ENCODE measurements at places on chromosomes 1 and 21.
A peak's percentile ranks its signal among the peaks of the same experiment; 100 is the strongest.

GRCh38 chr21:29166853-29167252 is 36.4 kb downstream of the MAP3K7CL start:
- DNase-seq, result no peak

DNA sequence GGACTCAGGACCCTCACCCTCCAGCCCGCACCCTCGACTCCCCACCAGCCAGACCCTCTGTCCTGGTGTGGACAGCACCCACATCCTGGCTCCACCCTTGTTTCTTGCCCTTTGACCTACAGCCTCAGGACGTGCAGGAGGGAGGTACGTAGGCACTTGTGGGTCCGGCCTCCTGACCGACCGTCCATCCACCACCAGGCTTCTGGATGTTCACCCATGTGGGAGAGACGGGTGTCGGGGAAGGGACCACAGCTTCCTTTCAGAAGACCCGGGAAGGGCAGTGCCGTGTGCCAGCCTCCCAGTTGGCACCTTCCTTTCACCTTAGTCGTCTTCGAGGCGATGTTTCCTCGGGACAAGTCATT is 61.4 kb downstream of the PRKCZ start:
- DNase-seq, result no peak

GRCh38 chr21:26041431-26042180 is 129.0 kb downstream of the APP start:
- peak; percentile 25 for DNase-seq

DNA sequence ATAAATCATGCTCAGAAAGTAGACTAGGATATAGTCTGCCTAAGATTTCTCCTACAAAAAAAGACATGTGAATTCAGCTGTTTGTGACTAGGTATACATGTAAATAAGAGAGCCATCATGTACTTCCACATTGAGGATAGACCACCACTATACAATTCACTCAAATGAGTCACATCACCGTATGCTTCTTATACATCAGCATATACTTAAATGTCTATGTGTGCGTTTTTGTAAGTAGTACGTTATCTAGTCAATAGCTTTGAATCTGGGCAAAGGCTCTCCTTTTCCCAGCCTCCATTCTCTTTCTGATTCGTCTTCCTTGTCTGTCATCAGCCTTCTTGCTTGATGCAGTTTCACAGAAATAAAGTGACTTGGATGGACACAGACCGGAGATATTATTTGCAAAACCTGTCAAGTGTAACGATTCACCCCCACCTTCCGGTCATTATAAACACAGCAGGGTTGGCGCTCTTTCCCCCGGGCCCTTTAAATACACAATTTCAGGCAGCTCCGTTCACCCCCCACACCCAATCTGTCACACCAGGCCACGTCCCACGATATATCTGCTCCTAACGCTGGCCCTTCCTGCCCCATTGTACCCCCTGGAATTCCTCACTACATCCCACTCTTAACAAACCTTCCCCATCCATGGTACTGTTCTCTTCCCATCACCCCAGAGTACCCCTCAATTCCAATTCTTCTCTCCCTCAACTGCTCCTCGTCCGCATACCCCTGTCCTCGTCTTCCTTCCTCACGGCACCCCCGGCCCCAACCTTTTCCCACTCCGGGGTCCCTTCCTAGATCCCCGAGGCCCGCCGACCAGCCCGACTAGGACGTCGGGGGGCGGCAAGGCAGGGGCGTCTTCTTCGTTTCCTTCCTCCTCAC is 636 bp downstream of the VAMP4 start:
- peak; percentile 29 for DNase-seq

GRCh38 chr1:94596260-94596659 is 54.7 kb upstream of the F3 start:
- DNase-seq, result no peak

GRCh38 chr1:192887426-192887825 is 78.6 kb downstream of the RGS2 start:
- no peak for DNase-seq

DNA sequence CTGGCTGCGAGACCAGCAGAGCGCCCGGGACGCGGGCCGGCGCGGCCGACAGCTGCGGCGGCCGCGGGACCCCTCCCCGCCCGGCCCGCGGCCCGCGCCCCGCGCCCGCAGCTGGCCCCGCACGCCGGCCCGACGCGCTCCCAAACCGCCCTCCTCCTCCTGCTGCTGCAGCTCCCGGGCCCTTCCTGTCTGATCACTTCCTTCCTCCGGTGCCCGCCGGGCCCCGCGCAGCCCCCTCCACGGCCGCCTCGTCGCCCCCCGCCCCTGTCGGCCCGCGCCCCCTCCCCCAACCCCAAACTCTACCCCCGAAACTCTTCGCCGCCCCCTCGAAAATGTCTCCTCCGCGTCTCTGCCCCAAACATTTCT is 594 bp downstream of the LUZP1 start:
- no peak for DNase-seq

DNA sequence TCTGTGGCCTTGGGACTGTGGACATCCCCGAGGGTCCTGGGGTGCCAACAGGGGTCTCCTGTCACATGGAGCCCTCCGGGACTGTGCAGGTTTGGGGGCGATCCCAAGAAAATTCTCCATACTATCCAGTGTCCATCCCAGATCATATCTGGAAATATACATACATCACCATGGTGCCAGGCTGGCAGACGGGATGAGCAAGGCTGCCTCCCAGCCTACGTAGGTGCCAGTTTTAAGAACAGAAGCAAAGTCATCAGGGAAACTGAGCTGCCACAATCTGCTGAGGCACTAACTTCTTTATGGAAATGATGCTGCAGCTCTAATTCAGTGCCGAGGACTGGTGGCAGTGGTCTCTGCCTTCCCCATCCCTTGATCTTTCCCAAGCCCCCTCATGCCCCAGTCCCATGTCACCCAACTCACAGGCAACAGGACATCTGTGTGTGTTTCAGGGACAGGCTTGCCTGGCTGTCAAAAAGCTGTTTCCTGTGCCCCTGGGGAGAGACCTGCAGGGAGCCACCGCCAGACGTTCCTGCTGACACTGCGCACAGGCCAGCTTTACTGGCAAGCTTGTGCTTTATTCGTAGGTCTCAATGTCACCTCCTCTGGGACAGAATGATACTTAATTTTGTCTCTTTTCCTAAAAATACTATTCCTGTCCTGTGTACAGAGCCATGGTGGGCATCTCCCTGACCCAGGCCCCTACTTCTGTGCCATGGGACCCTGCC is 15.5 kb downstream of the TEX35 start:
- DNase-seq, result no peak

- no peak for DNase-seq
Observed at GRCh38 chr21:27743971-27744564, 777.2 kb upstream of the ADAMTS5 start.

DNA sequence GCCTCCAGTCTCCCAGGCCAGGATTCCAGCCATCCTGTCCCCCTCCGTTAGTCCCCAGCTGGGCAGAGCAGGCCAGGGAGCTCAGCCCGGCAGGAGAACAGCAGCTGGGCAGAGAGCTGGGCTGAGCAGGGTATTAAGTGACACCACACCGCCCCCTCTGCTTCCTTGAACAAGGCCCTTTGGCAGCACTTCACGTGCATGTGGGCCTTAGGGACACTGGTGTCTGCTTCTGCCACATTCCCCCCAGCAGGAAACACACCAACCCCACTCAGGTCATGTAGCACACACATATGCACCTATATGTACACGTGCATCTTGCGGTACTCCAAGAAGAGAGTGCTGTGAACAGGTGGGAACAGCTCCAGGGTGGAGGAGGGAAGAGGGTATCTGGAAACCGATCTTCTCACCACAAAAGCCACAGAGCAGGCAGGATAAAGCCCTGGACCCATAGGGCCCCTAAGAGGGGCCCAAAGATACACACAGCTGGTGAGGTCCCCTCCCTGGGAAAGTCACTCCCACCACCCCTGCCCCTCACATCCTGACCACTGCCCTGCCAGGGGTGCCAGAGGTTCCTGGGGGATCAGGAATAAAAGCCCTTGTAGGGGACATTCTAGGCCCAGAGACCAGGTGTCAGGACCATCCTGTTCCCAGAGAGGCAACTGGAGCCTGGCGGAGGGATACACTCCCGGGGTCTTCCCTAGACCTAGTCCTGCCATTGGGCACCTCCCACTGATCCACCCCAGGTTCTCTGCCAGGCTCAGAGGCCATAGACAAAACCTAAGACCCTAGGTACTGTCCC is 4.5 kb downstream of the EPHA2 start:
- DNase-seq, result peak; percentile 49

DNA sequence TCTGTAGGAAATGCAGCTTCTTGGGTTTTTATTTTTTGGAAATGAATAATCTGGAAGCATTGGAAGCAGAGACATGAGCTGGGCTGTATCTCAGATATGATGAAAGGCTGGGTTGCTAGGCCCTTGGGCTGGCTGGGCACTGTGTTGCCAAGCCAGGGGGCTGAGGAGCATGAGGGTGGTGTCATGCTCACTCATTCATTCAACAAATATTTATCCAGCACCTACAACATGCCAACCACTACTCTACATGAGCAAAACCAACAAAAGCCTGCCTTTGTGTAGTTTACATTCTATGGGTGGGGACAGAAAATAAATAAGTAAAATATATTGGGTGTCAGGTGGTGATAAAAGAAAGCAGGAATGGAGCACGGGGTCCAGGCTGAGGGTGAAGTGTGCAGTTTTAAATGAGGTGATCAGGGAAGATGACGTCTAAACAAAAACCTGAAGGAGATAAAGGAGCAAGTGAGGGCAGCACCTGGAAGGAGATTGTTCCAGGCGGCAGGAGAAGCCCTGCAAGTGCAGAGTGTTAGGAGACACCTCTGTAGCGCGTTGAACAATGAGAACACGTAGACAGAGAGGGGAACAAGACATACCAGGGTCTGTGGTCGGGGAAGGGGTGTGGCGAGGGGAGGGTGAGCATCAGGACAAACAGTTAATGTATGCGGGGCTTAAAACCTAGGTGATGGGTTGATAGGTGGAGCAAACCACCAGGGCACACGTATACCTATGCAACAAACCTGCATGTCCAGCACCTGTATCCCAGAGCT is 10.9 kb downstream of the TAGLN2 start:
- DNase-seq, result no peak

- DNase-seq, result peak; percentile 63
Observed at GRCh38 chr21:33314111-33314510, 10.7 kb upstream of the IFNAR1 start.

DNA sequence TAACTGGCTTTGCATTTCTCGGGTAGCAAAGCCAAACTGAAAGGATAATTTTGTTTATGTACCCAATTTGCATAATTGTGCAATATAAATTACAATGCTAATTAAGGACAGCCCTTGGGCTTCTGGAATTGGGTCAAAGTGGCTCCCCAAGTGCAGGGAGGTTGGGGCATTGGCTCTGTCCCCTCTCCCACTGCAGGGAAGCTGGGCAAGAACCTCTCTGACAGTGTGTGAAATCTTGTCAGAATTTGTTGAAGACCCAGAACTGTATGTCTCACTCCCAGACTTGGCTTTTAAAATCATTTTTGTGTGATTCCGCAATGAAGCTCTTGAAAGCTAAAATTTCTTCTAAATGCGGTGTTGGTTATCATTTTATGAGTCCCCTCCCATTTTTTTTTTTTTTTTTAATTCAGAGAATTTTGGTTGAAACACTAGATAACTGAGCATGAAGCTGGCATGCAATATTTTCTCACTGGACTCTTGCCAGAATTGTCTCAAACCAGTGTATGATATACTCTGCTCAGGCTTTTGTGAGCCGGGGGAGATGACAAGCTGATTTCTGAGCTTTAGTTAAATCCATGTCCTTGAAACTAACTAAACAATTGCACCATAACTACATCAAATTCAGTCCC is 878.9 kb upstream of the CXADR start:
- DNase-seq, result peak; percentile 28

DNA sequence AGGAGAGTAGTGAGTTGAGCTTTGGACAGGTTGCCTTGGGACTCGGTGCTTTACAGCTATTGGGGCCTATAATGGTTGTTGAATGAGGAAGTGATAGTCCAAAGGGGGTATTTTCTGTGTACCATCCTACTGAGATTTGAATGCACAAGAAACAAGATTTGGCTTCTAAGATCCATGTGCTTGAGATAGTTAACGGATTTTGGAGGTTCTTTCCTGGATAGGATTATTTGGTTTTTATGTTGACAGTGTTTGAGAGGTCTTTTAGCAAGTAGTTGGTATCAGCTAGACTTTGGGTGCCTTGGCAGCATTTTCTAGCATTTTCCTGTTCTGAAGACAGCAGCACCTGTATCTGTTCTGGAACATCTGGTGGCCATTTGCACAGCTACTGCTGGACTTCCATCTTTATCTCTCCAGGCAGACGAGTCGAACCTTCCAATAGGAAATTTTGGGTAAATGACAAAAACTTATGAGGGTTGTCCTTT is 3.6 kb upstream of the SCAF4 start:
- no peak for DNase-seq

DNA sequence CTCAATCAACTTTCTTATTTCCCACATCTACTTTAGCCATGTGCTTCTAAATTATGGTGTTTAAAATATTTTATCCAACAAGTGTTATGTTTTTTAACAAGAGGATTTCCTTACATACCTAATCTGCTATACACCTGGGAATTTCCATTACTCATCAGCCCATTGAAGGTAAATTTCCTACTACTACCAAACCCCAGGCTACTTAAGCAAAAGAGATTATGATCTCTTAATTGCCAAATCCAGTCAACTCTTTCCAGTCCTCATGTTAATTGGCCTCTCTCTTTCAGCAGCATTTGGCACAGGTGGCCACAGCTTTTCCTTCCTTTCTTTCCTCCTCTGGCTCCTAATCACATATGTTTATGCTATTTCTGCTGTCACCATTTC is 5.1 kb upstream of the C1orf162 start:
- DNase-seq, result no peak

- DNase-seq, result no peak
Observed at GRCh38 chr21:27047283-27047657, 80.4 kb upstream of the ADAMTS5 start.

DNA sequence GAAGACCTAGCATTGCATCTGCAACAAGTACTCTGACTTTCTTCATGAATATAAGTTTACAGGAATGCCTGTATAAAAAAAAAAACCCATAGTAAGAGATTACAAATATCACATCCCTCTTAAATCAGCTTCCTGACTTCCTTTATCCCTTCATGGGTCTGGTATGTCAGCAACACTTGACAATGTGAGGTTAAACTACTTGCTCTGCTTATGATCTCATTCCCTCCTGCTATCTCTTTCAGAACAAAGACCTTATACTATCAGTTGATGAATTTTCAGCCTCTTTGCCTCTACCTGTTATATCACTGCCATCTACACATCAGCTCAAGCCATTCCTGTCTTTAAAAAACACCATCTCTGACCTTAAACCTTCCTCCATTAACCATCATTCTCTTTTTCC is 130.9 kb upstream of the SAMSN1 start:
- no peak for DNase-seq

DNA sequence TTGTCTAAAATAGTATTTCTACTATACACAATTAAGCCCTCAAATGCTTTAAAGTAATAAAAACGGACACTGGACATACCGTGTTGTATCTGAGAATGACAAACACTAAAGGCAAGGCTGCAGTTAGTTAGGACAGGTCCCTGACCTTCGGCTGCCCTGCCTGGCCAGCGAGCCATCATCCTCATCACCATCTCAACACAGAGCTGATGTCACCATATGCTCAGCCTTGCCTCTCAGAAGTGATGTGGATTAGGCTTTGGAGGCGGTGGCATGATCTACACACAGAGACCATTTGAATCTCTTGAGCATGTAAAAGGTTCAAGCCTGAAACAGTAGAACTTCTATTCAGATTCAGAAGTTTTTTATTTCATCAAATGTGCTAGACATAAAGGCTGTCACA is 244.7 kb downstream of the SDCCAG8 start:
- DNase-seq, result no peak

GRCh38 chr1:226223786-226224244 is 351 bp downstream of the MIXL1 start:
- no peak for DNase-seq

GRCh38 chr1:199279067-199279466 is 640.2 kb downstream of the PTPRC start:
- DNase-seq, result no peak

- no peak for DNase-seq
Observed at GRCh38 chr1:197948926-197949899, 32.0 kb downstream of the LHX9 start.

GRCh38 chr1:77704736-77705135 is 22.3 kb upstream of the ZZZ3 start:
- DNase-seq, result no peak

All from fibroblast of skin of back (primary cell).